Fibroblast of lung (primary cell): ENCODE measurements at places on chromosomes 5 and 9.

GRCh38 chr5:123080215-123080614, 8.8 kb upstream of the PRDM6 start:
- H3K27ac ChIP-seq: no peak overlapping the region
- H3K4me1 ChIP-seq: no peaks in the 10 kb centered on the region
- no peaks in the 10 kb centered on the region for H3K36me3 ChIP-seq

- H3K27ac ChIP-seq: no peak overlapping the region
- H3K27me3 ChIP-seq: no peaks in the 10 kb centered on the region
- no peaks in the 10 kb centered on the region for H3K4me1 ChIP-seq
- H3K36me3 ChIP-seq: no peaks in the 10 kb centered on the region
- H3K4me3 ChIP-seq: no peak overlapping the region
These were observed 19.2 kb upstream of the BTNL3 start for GRCh38 chr5:180969406-180969805.

DNA sequence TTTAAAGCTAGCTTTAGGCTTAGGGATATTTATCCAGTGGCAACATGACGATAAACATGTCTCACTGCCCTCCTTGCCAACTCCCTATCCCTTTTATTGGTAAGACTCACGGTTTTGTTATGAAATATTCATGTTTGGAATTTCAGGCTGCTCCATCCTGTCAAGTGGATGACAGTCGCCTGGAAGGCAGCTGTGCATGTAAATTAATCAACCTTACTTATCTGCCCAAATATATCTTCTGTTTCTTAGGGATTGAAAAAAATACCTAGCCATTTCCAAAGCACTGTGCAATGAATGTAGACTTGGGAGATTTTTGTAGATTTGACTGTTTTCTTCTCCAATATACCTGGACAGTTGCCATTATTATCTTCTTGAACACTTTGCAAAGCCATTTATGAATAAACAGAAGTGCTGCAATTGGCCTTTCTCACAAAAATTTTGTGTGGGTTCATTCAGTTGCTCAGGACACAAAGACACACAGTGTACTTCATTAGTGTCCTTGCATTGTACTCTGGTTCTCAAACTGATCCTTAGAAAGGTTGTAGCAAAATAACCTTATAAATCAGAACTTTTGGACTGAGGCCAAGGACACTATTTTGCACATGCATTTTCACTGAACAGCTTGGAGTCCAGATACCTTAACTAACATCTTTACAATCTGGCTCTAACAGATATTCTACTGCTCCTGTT, 889.4 kb upstream of the SEMA6A start:
- no peaks in the 10 kb centered on the region for H3K4me1 ChIP-seq
- H3K27ac ChIP-seq: no peak overlapping the region
- no peak overlapping the region for H3K4me3 ChIP-seq
- H3K36me3 ChIP-seq: no peaks in the 10 kb centered on the region

DNA sequence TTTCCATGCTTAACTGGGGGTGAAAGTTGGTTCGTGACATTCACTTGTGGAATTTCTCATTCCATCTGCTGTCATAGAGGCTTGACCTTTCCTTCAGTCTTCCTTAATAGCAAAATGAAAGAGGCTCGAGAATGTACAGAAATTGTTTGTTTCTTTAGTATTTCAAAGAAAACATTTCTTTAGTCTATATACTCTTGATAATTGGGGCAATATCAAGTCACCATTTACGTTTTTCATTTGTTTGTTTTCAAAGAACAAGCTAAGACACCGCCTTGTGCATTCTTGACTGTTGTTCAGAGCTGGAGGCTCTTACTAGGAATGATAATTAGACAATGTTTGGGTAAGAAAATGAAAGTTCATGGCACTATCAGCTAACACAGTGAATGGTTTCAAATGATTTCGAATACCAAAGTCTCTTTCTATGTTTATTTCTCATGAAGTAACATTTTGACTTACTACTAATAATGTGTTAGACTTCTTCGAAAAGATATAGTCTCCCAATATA, 835.4 kb downstream of the SEMA5A start:
- DNase-seq: peak; percentile 58
- H3K36me3 ChIP-seq: no peaks in the 10 kb centered on the region

- peaks cover 15% of the 10 kb centered on the region for H3K36me3 ChIP-seq
- H3K4me1 ChIP-seq: no peaks in the 10 kb centered on the region
- no peak overlapping the region for H3K4me3 ChIP-seq
These were observed 14.3 kb downstream of the DAP start for GRCh38 chr5:10746711-10747110.

DNA sequence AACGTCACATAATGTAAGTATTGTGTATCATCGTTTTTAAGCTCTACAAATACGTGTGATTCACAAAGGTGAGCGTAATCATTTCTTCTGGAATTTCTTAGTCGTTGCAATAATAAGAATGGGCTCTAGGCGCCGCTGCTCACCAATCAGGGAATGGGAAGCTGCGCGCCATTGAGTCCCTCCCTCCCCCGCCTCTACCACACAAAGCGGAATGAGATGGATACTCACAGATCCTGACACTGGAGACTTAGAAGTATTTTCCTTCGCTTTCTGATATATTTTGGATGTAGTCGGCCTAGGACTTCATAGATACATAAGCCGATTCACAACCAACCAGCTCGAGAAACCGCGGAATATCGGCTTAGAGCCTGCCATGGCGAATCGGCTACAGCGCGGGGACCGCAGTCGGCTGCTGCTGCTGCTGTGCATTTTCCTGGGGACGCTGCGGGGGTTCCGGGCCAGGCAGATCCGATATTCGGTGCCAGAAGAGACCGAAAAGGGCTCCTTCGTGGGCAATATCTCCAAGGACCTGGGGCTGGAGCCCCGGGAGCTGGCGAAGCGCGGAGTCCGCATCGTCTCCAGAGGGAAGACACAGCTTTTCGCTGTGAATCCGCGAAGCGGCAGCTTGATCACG, at the start of gene PCDHGA11:
Gene PCDHGA11 (plus strand): TSS at position 197 of the 634 bp plus-strand sequence. CDS start 177 bp downstream, at position 374.
- no peaks in the 10 kb centered on the region for H3K27me3 ChIP-seq
- peak within 1 kb of the TSS; percentile 26 for H3K4me3 ChIP-seq
- peak within 1 kb of the TSS; percentile 13 for H3K27ac ChIP-seq
- DNase-seq: peak; percentile 75
- H3K36me3 ChIP-seq: peaks cover 2% of the 10 kb centered on the region

DNA sequence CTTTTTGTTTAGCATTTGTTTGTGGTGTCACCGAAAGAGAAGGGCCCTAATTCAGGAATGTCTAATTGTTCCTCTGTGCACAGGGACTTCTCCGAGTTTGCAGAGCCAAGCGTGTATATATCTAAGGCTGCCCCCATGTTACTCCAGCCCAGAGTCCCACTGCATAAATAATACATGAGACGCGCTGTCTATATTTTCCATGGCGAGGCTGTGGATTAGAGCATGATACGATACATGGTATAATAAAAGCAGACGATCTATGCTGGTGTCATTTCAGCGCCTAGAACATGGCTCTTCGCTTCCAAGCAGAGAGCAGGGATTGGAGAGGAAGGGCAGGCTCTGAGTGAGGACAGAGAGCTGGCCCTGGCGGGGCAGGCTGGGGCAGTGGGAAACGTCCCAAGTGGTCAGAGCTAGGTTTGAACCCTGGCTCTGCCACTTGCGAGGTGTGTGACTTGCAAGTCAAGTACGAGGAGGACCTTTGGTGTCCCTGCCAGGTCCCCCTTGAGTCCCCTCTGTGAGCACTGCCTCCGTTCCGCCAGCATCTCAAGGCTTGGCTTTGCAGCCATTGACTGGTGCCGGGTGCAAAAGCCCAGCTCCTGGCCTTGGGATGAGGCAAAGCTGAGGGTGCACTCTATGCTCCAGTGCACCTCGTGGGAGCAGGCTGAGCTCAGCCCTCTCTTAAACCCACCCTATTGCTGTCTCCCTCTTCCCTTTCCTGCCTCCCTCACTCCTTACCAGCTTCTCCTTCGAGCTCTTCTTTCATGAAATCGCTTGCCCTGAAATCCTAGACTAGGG, 29.2 kb upstream of the LAMC3 start:
- no peaks in the 10 kb centered on the region for H3K36me3 ChIP-seq
- no peak overlapping the region for H3K4me3 ChIP-seq
- no peaks in the 10 kb centered on the region for H3K4me1 ChIP-seq
- no peak overlapping the region for H3K27ac ChIP-seq
- no peak for DNase-seq

- peak; percentile 9 for DNase-seq
- no peaks in the 10 kb centered on the region for H3K27me3 ChIP-seq
These were observed 611 bp downstream of the CIZ1 start for GRCh38 chr9:128190516-128191405.

DNA sequence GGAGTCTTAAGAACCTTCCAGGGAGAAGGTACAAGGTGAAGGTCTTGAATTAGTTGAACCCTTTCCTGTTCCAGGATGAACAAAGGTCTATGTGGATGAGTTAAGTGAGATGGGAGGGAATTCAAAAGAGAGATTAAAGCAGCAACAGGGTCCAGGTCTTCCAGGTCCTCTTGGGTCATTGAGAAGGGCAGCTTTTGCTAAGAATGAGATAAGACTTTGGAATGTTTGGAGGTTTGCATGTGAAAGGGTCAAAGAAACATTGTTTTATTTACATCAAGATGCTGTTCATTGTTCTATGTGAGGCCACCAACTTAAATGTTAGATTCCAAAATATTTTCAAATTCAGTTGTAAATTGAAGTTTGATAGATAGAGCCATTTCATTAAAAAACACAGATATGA, 463.9 kb downstream of the ANXA1 start:
- H3K27ac ChIP-seq: no peak overlapping the region
- no peak overlapping the region for H3K4me3 ChIP-seq
- H3K36me3 ChIP-seq: no peaks in the 10 kb centered on the region
- H3K4me1 ChIP-seq: no peaks in the 10 kb centered on the region
- no peaks in the 10 kb centered on the region for H3K27me3 ChIP-seq

DNA sequence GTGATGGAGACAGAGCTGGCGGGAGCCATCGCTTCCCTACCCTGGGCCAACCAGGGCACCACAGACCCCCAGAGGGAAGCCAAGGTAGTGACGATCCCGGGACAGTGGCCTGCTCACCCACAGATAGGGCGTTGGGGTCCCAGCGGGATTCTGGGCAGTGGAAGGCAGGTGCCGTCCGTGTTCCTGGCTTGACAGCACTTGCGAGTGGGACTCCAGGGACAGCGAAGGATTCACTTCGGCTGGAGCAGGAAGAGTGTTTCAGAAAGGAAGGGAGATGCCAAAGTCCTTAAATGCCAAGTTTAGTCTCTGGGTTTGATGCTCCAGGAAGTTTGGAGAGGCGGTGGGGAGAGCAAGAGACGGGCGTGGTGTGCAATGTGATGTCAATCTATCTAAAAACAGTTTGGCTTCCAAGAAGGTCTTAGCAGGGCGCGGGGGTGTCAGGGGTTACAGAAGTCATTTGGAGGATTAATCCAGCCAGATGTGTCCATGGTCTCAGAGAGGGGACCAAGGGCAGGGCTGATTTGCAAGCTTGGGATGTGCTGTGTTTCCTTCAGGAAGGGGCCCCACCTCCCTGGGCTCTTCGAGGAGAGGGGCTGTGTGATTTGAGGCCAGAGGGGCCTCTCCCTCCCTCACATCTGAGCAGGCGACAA, 74.9 kb downstream of the NTNG2 start:
- no peak for DNase-seq
- no peak overlapping the region for H3K4me3 ChIP-seq
- H3K27ac ChIP-seq: no peak overlapping the region
- no peaks in the 10 kb centered on the region for H3K36me3 ChIP-seq
- H3K27me3 ChIP-seq: peaks cover 29% of the 10 kb centered on the region

- H3K27me3 ChIP-seq: no peaks in the 10 kb centered on the region
- H3K4me3 ChIP-seq: peak overlapping the region; percentile 51
- DNase-seq: no peak
- H3K27ac ChIP-seq: peak overlapping the region; percentile 48
These were observed 781 bp downstream of the ST6GALNAC4 start for GRCh38 chr9:127915801-127916719.

DNA sequence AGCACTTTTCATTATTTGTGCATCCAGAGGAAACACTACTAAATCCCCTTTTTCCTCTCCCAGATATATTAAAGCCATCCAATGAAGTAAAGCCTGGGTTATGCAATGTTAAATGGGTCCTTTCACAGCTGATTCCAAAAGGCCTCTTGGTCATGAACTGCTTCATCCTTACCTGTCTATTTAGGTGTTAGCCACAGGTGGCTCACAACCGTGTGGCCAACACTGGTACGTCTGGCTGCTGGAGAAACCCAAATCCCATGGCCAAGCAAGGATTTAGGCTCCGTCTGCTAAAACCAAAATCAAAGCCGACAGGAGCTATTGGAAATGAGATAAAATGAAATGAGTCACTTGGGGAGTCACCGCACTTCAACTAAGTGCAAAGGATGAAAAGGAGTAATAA, 193.9 kb downstream of the ADCY2 start:
- no peaks in the 10 kb centered on the region for H3K4me1 ChIP-seq
- no peaks in the 10 kb centered on the region for H3K27me3 ChIP-seq
- H3K4me3 ChIP-seq: no peak overlapping the region
- DNase-seq: no peak
- no peaks in the 10 kb centered on the region for H3K36me3 ChIP-seq

DNA sequence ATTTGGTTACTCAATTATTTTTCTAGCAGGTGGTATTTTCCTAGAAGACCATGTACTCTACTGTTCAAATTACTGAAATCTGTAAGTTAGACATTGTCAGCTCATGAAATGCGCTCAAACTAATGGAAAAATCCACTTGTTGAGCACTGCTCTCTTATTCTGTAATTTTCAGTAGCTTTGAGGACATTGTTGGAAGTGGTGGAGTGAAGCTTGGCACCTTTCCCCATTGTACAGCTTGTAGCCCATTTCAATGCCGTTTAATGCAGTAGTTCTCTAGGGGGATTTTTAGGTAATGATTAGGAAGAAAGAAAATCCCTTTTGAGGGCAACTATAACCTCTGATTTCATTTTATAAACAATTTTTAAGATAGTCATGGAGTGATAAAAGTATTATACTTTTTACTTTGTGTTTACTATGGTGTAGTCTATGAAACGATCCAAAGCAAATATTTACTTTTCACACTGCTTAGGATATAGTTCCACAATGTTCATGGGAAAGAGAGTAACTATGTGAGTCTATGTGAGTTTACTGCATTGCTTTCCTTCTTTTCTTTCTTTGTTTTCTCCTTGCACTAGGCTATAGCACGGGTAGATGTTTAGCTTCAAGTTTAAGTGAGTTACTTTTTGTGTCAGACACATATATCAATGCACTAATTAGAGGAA, 165.8 kb upstream of the ANKH start:
- no peak overlapping the region for H3K4me3 ChIP-seq
- H3K27ac ChIP-seq: no peak overlapping the region
- H3K36me3 ChIP-seq: no peaks in the 10 kb centered on the region
- H3K27me3 ChIP-seq: peaks cover 3% of the 10 kb centered on the region
- no peaks in the 10 kb centered on the region for H3K4me1 ChIP-seq

DNA sequence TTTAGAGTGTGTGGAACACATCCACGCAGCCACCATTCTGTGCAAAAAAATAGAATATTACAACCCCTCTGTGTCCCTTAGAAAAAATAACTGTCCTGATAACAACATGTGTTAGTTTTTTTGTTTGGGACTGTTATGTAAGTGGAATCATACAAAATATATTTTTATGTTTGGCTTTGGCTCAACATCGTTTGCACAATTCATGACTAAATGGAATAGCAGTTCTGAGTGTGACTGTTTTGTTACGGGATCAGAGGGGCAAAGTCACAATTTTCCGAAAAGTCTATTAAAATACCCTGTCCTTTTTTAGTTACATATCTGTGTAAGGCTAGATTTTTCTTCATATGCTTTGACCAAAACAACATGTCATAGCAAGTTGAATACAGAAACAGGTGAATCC, 12.8 kb downstream of the MTREX start:
- H3K27me3 ChIP-seq: no peaks in the 10 kb centered on the region
- no peaks in the 10 kb centered on the region for H3K4me1 ChIP-seq
- H3K4me3 ChIP-seq: no peak overlapping the region
- H3K27ac ChIP-seq: no peak overlapping the region

GRCh38 chr9:76067696-76068095, 177.2 kb downstream of the PCSK5 start:
- no peaks in the 10 kb centered on the region for H3K4me1 ChIP-seq
- no peaks in the 10 kb centered on the region for H3K27me3 ChIP-seq
- H3K4me3 ChIP-seq: no peak overlapping the region
- no peaks in the 10 kb centered on the region for H3K36me3 ChIP-seq
- no peak overlapping the region for H3K27ac ChIP-seq
